ENCODE measurements at places on chromosomes 6 and 20. TPM values are rescaled to one million over a fixed set of nuclear protein-coding genes. Genes with fewer than 3 reads are reported as not detected.

CD93 gene
- not detected for total RNA-seq

CDH26 gene
- total RNA-seq = 1.2 TPM

IRF4 gene
- 0.15 TPM for total RNA-seq

TPD52L1 gene
- total RNA-seq = 41.4 TPM

RIPOR3 gene
- total RNA-seq = not detected

TSPO2 gene
- total RNA-seq = not detected

ENPP5 gene
- total RNA-seq = 0.04 TPM

CGA gene
- total RNA-seq = not detected

SCRT2 gene
- total RNA-seq = not detected

UNC5CL gene
- total RNA-seq = 0.58 TPM

HSP90AB1 gene
- 1,280 TPM for total RNA-seq

FERMT1 gene
- 72.6 TPM for total RNA-seq

IL17A gene
- total RNA-seq = not detected

OR2H1 gene
- total RNA-seq = not detected

MAP3K5 gene
- total RNA-seq = 5.0 TPM

MYBL2 gene
- 103 TPM for total RNA-seq

APOBEC2 gene
- not detected for total RNA-seq

CYP21A2 gene
- not detected for total RNA-seq

TMEM181 gene
- 10.4 TPM for total RNA-seq

PDYN gene
- not detected for total RNA-seq

RAET1L gene
- total RNA-seq = 1.1 TPM

MOG gene
- total RNA-seq = not detected

RIOK1 gene
- total RNA-seq = 39.9 TPM

ARMC2 gene
- 0.29 TPM for total RNA-seq

TPBG gene
- total RNA-seq = 43.0 TPM

CST5 gene
- total RNA-seq = not detected

SNAP91 gene
- total RNA-seq = not detected

SLC17A3 gene
- total RNA-seq = not detected

MYL9 gene
- 12.0 TPM for total RNA-seq

OOEP gene
- total RNA-seq = not detected

SLC22A16 gene
- total RNA-seq = not detected

CPNE5 gene
- total RNA-seq = 0.29 TPM

MLIP gene
- not detected for total RNA-seq

BFSP1 gene
- total RNA-seq = 2.7 TPM

SAPCD1 gene
- total RNA-seq = 6.0 TPM

KATNA1 gene
- 11.4 TPM for total RNA-seq

BPIFB4 gene
- total RNA-seq = not detected

ARID1B gene
- 24.2 TPM for total RNA-seq

ENPP1 gene
- 5.1 TPM for total RNA-seq

FKBP1C gene
- 1.9 TPM for total RNA-seq

OXT gene
- total RNA-seq = not detected

RBPJL gene
- not detected for total RNA-seq

DEFB116 gene
- not detected for total RNA-seq

POM121L2 gene
- total RNA-seq = not detected

WASF1 gene
- total RNA-seq = 15.8 TPM

RAET1E gene
- 1.7 TPM for total RNA-seq

TBC1D22B gene
- total RNA-seq = 9.6 TPM

FAM209B gene
- total RNA-seq = not detected

VAPB gene
- 23.0 TPM for total RNA-seq

NEDD9 gene
- total RNA-seq = 12.1 TPM

BPIFB2 gene
- not detected for total RNA-seq

ANKEF1 gene
- total RNA-seq = 11.6 TPM

EXOC2 gene
- total RNA-seq = 24.8 TPM

PNPLA1 gene
- total RNA-seq = 0.29 TPM

SLC29A1 gene
- 60.4 TPM for total RNA-seq

COL9A3 gene
- 14.3 TPM for total RNA-seq

Data from PC-3 (cell line).